ENCODE measurements at places on chromosomes 4 and X. TPM values are rescaled to one million over a fixed set of nuclear protein-coding genes. Genes with fewer than 3 reads are reported as not detected.
A peak's percentile ranks its signal among the peaks of the same experiment; 100 is the strongest.

- no peak for DNase-seq
- no peaks in the 10 kb centered on the region for H3K4me1 ChIP-seq
- no peaks in the 10 kb centered on the region for H3K27me3 ChIP-seq
- no peak overlapping the region for H3K4me3 ChIP-seq
- H3K36me3 ChIP-seq: no peaks in the 10 kb centered on the region
- H3K27ac ChIP-seq: no peak overlapping the region
Measured at GRCh38 chr4:122959441-122959840, 37.0 kb upstream of the NUDT6 start.

DNA sequence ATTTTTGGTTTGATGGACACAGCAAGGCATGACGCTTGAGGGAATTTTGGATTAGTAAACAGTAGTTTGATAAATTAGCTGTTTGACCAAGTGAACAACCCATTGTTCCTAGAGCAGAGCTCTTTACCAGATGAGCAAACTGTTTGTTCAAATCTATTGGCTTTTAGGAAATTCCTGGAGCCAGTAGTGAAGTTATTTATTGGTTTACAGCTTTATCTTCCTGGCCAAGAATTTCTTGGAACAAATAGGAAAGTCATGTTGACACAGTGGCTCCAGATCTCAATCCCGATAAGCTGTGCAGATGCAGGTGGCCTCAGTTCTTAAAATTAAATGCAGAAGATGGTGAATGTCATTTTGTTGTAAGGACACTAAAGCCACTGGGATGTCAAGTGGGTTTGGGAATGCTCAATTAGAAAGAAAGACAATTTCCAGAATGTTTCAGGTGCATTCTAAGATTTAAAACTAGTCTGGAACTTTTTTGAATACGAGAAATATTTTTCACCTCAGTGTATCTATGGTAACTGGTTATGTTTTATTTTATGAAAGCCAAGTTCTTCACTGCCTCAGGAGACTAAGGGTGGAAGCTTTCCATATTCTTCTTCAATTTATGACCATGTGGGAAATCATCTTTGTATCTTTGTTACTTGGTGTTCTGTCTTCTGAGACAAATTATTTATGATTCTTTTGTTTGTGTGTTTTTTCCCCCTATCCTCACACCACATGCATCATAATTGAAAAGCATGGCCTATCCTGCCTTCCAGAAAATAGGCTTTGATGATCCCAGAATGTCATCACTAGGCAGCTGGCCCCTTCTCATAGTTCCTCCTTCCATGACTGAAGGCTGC is 554.5 kb downstream of the STIM2 start:
- H3K27ac ChIP-seq: no peak overlapping the region
- H3K4me1 ChIP-seq: no peaks in the 10 kb centered on the region
- no peaks in the 10 kb centered on the region for H3K27me3 ChIP-seq
- H3K36me3 ChIP-seq: no peaks in the 10 kb centered on the region
- no peak overlapping the region for H3K4me3 ChIP-seq

DNA sequence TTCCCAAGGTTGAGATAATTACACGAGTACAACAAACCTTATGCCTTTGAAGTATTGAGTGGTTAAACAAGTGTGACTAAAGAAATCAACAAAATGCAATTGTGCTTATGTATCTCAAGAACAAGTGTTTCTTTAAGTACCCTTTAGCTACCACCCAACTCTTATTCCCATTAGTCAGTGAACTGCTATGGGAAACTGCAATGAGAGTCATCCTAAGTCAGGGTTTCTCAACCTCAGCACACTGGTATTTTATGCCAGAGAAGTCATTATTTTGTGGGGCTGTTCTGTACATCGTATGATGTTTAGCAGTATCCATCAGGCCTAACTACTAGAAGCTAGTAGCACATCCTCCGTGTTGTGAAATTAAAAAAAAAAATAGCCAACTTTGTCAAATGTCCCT is 549.1 kb upstream of the BOD1L1 start:
- peaks cover 13% of the 10 kb centered on the region for H3K4me1 ChIP-seq
- DNase-seq: no peak
- no peak overlapping the region for H3K4me3 ChIP-seq
- H3K27me3 ChIP-seq: no peaks in the 10 kb centered on the region

- no peak for DNase-seq
- H3K36me3 ChIP-seq: no peaks in the 10 kb centered on the region
- H3K27ac ChIP-seq: no peak overlapping the region
- no peaks in the 10 kb centered on the region for H3K4me1 ChIP-seq
- H3K27me3 ChIP-seq: no peaks in the 10 kb centered on the region
Measured at GRCh38 chrX:132181364-132181763, 37.9 kb downstream of the RAP2C start.

DNA sequence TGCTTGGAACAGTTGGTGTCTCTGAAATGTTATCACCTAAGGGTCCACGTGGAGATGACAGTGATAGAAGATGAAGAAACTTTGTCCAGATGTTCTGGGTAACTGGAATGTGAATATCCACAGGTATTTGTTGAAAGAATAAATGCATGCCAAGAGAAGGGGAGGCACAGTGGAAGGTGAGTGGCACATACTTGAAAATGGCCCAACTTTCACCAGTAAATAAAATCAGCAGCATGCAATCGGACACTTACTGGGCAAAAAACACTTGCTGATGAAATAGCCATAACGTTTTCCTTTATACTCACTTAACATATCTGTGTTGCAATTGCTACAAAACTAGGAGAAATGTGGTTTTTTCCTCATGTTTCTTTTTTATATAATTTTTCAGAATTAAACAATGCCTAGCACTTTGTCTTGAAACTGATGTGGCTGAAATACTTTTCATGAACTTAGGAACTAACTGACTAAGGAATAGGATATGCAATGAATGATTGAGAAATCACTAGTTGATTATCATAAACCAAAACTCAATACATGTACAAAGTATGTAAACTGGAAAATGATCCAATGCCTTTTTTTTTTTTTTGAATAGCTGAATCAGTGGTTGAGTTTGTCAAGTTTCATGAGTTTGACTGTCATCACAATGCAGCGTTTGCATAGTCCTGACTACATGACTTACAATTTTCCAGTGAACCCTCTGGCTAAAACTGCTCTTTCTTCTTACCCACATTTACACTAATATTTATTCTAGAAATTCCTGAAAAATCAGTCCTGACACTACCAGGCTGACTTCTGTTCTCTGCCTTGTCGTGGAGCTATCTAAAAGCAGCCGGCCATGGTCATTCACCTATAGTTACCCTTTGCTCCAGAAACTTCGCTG is 127.4 kb downstream of the CPE start:
- no peak overlapping the region for H3K27ac ChIP-seq
- no peaks in the 10 kb centered on the region for H3K27me3 ChIP-seq
- no peaks in the 10 kb centered on the region for H3K4me1 ChIP-seq

The RRH gene
- not detected for total RNA-seq

DNA sequence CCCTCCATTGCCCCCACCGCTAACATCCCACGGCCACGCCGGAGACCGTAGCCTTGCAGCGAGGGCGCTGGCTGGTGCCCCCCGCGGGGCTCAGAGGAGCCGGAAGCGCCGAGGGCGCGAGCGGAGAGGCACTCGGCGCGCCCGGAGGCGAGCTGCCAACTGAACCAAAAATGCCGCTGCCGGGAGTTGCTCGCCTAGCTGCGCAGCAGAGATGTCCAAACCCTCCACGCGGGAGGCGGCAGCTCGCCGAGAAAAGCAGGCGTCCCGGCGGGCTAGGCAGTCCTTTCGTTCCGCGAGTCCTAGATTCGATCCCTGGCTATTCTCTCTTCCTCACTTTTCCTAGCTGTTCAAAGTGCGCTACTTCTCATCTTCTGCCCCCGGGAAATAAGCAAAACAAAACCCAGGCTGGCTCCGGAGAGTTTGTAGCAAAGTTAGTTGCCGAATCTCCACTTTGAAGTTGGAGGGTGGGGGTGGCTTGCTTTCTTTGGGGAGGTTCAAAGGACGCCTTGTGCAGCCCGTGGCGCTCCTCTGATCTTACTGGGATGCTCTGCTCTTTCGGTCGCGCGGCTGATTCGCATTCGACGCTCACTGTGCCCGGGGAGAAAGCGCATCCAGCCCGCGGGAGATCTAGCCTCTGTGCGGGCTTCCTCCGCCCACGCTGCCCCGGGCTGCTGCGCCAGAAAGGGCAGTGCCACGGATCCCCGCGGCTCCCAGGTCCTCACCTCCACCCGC is 723 bp downstream of the NKX6-1 start:
- H3K36me3 ChIP-seq: no peaks in the 10 kb centered on the region
- H3K4me3 ChIP-seq: peak overlapping the region; percentile 36
- peaks cover 86% of the 10 kb centered on the region for H3K27me3 ChIP-seq
- DNase-seq: no peak
- H3K27ac ChIP-seq: no peak overlapping the region
- H3K4me1 ChIP-seq: peaks cover 26% of the 10 kb centered on the region

GRCh38 chrX:72498782-72499181 is 73.9 kb downstream of the HDAC8 start:
- H3K27ac ChIP-seq: no peak overlapping the region
- no peak for DNase-seq
- no peaks in the 10 kb centered on the region for H3K4me1 ChIP-seq
- H3K27me3 ChIP-seq: no peaks in the 10 kb centered on the region
- H3K36me3 ChIP-seq: no peaks in the 10 kb centered on the region

GRCh38 chr4:100557306-100557705 is 39.5 kb upstream of the EMCN start:
- H3K4me1 ChIP-seq: no peaks in the 10 kb centered on the region
- no peak overlapping the region for H3K4me3 ChIP-seq
- H3K27ac ChIP-seq: no peak overlapping the region
- no peaks in the 10 kb centered on the region for H3K27me3 ChIP-seq

DNA sequence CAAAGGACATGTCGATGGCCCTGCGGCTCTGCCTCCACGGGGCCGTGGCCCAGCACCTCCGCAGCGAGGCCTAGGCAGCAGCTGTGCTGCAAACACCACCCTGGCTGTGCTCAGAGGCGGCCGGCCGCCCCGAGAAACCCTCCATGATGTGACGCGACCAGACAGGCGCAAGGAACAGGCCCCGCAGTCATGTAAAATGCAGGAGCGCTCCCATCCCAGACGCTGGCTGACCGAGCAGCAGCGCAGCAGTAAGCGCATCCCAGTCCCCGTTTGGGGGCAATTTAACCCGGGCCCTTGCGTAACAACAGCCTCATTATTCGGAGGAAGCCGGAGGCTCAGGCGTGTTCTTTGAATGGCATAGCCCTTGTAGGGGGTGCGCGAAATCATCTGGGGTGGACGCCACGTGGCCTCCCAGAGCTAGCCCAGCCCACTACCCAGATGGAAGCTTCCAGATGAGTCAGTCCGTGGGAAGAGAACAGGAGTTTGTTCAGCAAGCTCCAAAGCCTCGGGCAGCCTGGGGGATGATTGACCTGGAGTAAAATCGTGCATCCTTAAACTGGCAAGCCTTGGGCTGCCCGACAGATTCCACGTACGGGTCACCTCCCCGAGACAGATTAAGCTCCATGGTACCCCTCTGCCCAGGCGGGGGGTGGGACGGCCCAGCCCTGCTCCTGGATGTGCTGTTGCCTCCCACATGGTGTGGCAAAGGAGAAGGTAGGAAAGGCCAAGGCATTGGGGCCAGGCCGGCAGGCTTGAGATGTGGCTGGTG is 124.0 kb downstream of the HMX1 start:
- no peaks in the 10 kb centered on the region for H3K36me3 ChIP-seq
- H3K27ac ChIP-seq: no peak overlapping the region
- no peak overlapping the region for H3K4me3 ChIP-seq
- DNase-seq: no peak
- H3K27me3 ChIP-seq: no peaks in the 10 kb centered on the region
- no peaks in the 10 kb centered on the region for H3K4me1 ChIP-seq

The TMEM35A gene
- total RNA-seq: not detected

GRCh38 chr4:71962622-71963264 is 69.1 kb upstream of the NPFFR2 start:
- H3K36me3 ChIP-seq: no peaks in the 10 kb centered on the region
- no peak for DNase-seq
- no peaks in the 10 kb centered on the region for H3K27me3 ChIP-seq
- H3K4me1 ChIP-seq: no peaks in the 10 kb centered on the region

DNA sequence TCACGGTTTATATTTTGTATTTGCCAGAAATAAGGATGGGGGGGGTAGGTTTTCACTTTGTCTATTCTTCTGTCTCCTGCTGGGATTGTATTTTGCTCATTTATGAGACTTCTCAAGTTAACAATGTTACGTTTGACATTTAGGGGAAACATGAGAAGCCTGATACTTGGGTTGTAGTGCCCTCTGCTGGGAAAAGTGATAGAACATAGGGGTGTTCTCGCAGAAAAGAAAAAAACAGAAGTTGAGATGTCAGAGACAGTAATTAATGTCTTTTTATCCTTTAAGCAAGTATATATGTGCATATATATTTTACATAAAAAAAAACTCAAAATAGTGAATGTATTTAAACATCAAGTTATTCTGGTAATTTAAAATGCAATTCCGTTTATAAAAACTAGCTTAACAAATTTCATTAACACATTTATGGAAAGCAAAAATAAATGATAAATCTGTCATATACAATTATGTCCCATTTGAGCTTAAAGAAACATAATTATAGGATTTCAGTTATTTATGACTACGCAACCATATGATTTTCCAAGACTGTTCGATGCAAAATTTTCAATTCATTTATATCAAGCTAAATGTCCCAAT is 46.0 kb upstream of the TMPRSS11F start:
- no peaks in the 10 kb centered on the region for H3K4me1 ChIP-seq
- no peak overlapping the region for H3K27ac ChIP-seq
- peak; percentile 11 for DNase-seq
- no peaks in the 10 kb centered on the region for H3K36me3 ChIP-seq
- H3K4me3 ChIP-seq: no peak overlapping the region
- no peaks in the 10 kb centered on the region for H3K27me3 ChIP-seq

DNA sequence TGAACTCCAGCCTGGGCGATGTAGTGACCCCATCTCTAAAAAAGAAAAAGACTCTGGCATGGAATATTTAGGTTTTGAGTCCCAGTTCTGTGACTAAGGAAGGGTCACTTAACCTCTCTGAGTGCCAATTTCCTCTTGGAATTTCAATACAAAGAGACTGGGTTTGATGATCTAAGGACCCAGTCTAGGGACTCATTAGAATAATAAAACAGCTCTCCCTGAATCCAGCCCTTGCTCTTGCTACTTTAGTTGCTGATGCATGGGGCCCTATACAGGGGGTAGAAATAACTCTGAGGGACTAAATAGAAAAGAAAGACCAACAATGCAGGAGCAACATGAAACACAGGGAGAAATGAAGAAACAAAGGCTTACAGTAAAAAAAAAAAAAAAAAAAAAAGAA is 12.6 kb downstream of the C4orf54 start:
- H3K27ac ChIP-seq: no peak overlapping the region
- H3K4me1 ChIP-seq: no peaks in the 10 kb centered on the region
- no peaks in the 10 kb centered on the region for H3K27me3 ChIP-seq
- H3K36me3 ChIP-seq: no peaks in the 10 kb centered on the region

The PRMT9 gene
- 12.1 TPM for total RNA-seq

The SPANXA2 gene
- total RNA-seq: not detected

All from CD4-positive, alpha-beta memory T cell (primary cell).